Mesendoderm (in vitro differentiated cells): ENCODE measurements at places on chromosomes 3 and 15.

DNA sequence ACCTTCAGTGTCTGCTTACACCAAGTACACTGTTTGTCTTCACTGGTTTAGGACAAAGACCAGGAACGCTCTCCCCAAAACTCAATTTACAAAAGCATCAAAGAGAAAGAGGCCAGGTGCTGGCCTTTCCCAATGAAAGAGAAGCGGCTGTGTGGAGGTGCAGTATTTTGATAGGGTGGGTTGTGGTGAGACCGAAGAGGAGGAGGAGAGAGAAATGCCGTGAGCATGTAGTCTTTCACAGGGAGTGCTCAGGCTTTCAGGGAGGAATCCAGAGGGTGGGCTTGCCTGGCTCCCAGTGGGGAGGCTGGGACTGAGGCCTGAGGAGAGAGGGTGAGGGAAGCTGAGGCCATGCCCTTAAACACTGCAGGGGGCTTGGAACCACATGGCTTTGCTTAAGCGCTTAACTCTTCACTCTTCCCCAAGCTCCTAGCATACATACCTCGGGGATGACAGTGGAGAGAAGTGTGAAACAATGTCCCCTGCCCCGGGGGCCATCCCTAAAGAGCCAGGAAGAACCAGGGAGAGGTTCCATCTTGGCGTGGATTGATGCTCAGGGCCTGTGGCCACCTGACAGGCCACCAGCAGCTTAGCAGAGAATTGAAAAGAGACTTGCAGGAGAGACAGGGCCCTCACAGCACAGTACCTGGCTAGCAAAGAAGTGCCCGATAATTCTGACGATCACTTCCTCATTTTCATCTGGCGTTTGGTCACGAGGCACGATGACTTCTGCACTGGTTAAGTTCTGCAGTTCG lies 60.5 kb downstream of the SENP2 start:
- H3K36me3 ChIP-seq: peaks cover 15% of the 10 kb centered on the region
- H3K4me3 ChIP-seq: no peak overlapping the region
- H3K27me3 ChIP-seq: no peaks in the 10 kb centered on the region
- DNase-seq: peak; percentile 75
- no peaks in the 10 kb centered on the region for H3K4me1 ChIP-seq
- H3K27ac ChIP-seq: peak overlapping the region; percentile 41

GRCh38 chr3:117706756-117707155 lies 997.2 kb downstream of the TUSC7 start:
- no peaks in the 10 kb centered on the region for H3K27me3 ChIP-seq
- no peak overlapping the region for H3K4me3 ChIP-seq
- H3K36me3 ChIP-seq: no peaks in the 10 kb centered on the region
- no peak for DNase-seq

- DNase-seq: no peak
These were observed 55.2 kb upstream of the SEC61A1 start for GRCh38 chr3:127997016-127997415.

- no peak overlapping the region for H3K27ac ChIP-seq
- no peaks in the 10 kb centered on the region for H3K4me1 ChIP-seq
- no peak overlapping the region for H3K4me3 ChIP-seq
- H3K27me3 ChIP-seq: no peaks in the 10 kb centered on the region
- H3K36me3 ChIP-seq: no peaks in the 10 kb centered on the region
These were observed 200.9 kb downstream of the ATP8B4 start for GRCh38 chr15:49918121-49918520.

DNA sequence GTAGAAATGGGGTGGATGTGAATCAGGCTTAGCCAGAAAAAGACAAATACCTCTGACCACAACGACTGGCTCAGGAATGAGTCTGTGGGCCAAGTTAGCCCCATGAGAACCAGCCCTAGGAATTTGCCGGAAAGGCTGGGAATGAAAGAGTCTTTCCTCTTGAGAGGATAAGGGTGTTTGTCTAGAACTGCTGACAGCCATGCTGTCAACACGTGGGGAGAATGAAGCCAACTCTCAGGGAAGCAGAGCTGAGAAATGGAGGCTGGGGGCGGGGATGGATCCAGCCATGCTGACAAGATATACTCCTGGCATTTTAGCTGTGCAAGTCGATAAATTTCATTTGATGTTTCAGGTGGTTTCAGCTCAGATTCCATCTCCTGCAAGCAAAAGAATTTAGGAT lies 10.6 kb upstream of the SLC6A1 start:
- H3K27ac ChIP-seq: no peak overlapping the region
- no peak overlapping the region for H3K4me3 ChIP-seq
- H3K4me1 ChIP-seq: peaks cover 4% of the 10 kb centered on the region
